Gastroesophageal sphincter (tissue), 4 donors: ENCODE measurements at places on chromosomes 12 and 14. TPM values are rescaled to one million over a fixed set of nuclear protein-coding genes. Genes with fewer than 3 reads are reported as not detected.

- ATAC-seq: no peak
Observed at GRCh38 chr14:89256283-89256682, 160.8 kb downstream of the FOXN3 start.

DNA sequence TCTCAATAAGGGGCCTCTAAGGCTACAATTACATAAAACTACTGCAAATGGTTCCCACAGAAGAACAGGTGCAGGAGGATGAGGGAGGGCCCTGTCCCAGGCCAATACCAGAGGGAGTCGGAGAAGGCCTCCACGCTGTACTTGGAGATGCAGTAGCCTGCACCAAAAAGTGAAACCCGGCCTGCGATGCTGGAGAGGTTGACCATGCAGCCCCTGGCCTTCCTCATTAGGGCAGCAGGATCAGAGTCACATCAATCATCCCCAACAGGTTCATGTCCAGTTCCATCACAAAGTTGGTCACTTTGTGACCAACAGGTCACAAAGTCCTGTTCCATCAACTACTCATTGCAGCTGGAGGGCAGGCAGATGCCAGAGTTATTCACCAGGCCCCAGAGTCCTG, 23.0 kb downstream of the ZBTB39 start:
- ATAC-seq: no peak

- no peak for ATAC-seq
Observed at GRCh38 chr14:73240816-73241480, 3.6 kb downstream of the PAPLN start.

- no peak for ATAC-seq
Observed at GRCh38 chr12:29113101-29113500, 36.0 kb upstream of the FAR2 start.

DNA sequence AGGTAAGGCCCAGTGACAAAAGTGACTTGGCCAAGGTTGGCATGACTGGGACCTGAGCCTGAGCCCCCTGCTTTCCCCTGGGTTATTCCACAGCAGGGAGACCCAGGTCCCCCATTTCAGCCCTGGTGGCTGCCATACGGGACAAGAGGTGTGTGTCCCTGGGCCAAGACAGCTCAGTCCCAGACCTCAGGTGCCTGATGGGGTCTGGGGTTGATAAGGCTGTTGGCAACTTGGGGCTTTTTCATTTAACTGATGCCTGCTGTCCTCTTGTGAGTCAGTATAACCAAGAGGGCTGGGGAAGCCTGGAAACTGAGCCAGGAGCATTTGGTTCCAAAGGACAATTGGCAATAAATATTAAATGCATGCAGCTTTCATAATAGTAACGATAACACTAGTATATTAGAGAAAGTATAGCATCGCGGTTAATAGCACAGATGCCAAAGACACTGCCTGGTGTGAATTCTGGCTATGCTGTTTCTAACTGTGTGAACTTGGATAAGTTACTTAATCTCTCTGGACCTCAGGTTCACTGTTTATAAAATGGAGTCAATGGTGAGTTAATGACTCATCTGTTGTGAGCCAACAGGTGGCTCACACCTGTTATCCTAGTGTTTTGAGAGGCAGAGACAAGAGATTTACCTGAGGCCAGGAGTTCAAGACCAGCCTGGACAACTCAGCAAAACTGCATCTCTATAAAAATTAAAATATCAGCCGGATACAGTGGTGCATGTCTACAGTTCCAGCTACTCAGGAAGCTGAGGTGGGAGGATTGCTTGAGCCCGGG, 898 bp downstream of the SDSL start:
- no peak for ATAC-seq

GRCh38 chr14:53957739-53958138, 1.1 kb upstream of the BMP4 start:
- no peak for ATAC-seq

DNA sequence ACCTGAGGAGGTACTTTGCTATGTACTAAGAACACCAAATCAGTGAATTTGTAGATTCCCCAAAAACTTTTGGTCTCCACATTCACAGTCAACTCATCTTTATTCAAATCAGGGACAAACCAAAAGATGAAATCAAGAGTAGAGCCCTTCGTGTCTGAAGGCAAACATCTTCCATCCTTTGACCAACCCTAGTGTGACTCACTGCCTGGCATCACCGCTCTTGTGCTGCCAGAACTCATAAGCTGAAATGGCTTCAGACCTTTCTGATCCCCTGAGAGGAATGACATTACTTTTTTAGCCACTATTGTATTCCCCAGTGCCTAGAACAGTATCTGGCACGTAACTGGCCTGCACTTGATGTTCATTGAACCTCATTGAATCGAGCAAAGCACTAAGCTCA, 50.1 kb downstream of the GOLGA5 start:
- ATAC-seq: no peak

DNA sequence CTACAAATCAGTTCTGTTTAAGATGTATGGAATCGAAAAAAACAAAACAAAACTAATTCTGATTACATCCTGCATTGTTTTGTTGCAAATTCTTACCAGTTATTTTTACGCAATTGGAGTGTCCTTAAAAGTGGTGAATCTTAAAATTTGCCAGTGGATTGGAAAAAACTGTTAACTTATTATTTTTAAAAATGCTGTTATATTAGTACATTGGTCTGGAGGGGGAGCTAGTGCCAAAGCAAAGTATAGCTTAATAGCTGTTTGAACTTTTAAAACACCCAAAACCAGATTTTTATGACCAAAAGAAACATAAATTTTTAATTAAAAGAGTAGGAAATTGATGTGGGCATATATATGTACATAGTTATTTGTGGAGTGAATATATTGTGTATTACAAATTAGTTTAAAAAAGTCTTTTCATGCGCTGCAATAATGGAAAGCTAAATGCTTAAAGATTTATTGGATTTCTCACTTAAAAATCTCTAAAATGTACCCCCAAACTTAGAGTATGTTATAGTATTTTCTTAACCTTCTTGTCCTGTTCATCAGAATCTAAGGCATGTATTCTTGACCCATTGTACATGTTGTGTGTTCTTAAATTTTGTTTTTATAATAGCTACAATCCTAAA, 2.5 kb downstream of the FUT8 start:
- ATAC-seq: no peak

- ATAC-seq: no peak
Observed at GRCh38 chr12:92021666-92022035, 124.0 kb downstream of the BTG1 start.

DNA sequence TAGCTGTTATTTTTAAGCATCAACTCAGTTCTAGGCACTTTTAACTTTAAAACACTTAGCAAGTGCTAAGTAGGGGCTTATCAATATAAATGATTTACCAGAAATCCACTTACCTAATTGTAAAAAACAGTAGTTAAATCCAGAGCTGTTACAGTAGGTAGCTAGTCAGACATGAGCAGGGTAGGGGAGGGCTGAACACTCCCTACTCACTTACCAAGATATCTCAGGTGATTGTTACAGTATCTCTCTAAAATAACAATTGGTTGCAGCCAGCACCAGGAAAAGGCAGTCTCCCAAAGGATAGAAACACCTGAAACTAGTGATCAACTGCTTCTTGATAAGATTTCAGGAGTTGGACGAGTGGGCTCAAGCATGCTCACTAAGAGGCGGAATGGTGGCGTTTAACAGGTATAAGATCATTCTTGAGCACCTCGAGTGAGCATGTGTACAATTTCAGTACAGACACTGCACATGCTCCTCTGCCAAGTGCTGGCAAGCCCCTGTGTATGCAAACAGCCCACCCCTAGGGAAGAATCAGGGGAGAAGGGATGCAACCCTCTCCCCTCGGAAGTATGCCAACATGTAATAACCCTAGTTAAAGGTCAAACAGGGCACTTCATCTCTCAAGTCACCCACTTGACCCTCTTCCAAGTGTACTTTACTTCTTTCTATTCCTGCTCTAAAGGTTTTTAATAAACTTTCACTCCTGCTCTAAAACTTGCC, 1113.6 kb upstream of the SEL1L start:
- no peak for ATAC-seq

DNA sequence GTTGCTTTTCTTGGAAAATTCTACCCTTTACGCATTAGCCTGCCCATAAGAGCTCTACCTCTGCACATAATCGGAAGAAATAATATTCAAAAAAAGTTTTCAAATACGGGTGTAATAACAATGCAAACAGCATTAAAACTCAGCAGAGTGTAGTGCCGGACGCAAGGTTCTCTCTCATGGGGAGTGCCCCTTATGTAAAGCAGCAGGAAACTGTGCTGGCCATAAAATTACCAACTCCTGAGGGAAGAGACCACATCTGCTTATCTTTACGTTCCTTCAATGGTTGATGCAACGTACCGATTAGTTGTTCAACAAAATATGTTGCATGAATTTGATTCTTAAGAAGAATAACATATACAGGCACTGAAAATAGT, 118.7 kb upstream of the TMCC3 start:
- ATAC-seq: no peak

DNA sequence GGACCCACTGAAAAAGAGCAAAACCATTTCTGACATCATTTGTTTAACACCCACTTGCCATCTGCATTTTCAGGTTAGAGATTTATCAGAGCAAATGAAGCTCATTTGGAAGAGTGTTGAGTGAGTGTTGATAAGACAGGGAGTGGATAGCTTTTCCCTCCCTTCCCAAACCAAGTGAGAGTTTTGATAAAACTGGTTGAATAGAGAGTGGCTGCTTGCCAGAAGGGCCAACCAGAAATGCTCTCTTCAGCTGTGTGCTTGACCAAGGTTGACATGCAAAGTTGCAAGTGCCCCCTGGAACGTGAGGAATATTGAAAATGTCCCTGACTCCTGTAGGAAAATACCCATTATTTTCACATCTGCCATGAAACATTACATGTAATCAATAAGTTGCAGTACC, 1487.0 kb upstream of the FLRT2 start:
- no peak for ATAC-seq

DNA sequence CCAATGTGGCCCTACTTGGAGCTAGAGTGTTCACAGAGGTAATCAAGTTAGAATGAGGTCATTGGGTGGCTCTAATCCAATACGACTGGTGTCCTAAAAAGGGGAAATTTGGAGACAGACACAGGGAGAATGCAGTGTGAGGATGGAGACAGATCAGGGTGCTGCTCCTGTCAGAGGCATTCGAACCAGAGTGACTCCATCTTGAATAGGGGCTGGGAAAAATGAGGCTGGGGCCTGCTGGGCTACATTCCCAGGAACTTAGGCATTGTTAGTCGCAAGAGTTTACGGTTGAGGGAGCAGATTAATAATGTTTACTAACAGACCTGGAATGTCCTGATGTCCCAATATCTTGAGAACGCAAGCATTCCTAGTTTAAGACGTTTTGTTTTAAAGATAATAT, 20.2 kb downstream of the TNFAIP2 start:
- ATAC-seq: no peak

- ATAC-seq: peak; percentile 61
Observed at GRCh38 chr14:100554082-100554677, 33.0 kb downstream of the BEGAIN start.

DNA sequence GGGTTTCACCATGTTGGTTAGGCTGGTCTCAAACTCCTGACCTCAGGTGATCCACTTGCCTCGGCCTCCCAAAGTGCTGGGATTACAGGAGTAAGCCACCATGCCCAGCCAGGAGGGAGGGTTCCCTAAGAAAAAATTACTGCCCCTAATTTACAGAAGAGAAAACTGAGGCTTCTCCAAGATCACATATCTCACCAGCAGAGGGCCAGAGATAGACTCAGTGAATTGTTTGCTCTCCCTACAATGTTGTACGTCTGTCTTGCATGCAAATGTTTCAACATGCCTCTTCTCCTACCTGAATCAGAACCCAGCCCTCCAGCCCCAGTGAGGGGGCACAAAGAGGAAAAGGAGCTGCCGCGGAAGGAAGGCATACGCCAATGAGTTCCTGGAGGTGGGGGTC, 48.3 kb upstream of the TMEM263 start:
- no peak for ATAC-seq

GRCh38 chr14:106455026-106455425, 928.6 kb downstream of the TMEM121 start:
- no peak for ATAC-seq

- ATAC-seq: no peak
Observed at GRCh38 chr14:105069871-105070759, 4.9 kb upstream of the GPR132 start.

GRCh38 chr14:75835156-75835725, 146.6 kb downstream of the TGFB3 start:
- ATAC-seq: no peak

Gene PPHLN1
- total RNA-seq: 88.9 TPM

Gene FGF23
- total RNA-seq: not detected

Gene CBLN3
- total RNA-seq: 2.0 TPM

Gene RNU7-1
- total RNA-seq: not detected

Gene TAS2R8
- total RNA-seq: not detected

Gene LGALS3
- 253 TPM for total RNA-seq
